ENCODE measurements at places on chromosomes 5 and 9. TPM values are rescaled to one million over a fixed set of nuclear protein-coding genes. Genes with fewer than 3 reads are reported as not detected.

PCDHGA12 gene
- total RNA-seq: not detected

SLCO6A1 gene
- not detected for total RNA-seq

GNA14 gene
- total RNA-seq: not detected

MAMDC4 gene
- 27.4 TPM for total RNA-seq

ZFP2 gene
- 0.26 TPM for total RNA-seq

PRRT1B gene
- total RNA-seq: not detected

CER1 gene
- total RNA-seq: not detected

PCDHGB1 gene
- total RNA-seq: not detected

FAT2 gene
- not detected for total RNA-seq

TAF11L5 gene
- total RNA-seq: not detected

CDKN2B-AS1 gene
- total RNA-seq: 0.64 TPM

Measured in activated T-helper 17 cell treated with anti-CD3 and anti-CD28 coated beads, Interleukin-2, amount 50 U/mL, for 72 hours (primary cell).